Memory B cell (primary cell): ENCODE measurements at places on chromosomes 3 and 15.

- no peak for DNase-seq
Measured at GRCh38 chr3:194336601-194337355, 14.3 kb downstream of the CPN2 start.

- no peak for DNase-seq
Measured at GRCh38 chr15:67164401-67164791, 90.1 kb downstream of the AAGAB start.

DNA sequence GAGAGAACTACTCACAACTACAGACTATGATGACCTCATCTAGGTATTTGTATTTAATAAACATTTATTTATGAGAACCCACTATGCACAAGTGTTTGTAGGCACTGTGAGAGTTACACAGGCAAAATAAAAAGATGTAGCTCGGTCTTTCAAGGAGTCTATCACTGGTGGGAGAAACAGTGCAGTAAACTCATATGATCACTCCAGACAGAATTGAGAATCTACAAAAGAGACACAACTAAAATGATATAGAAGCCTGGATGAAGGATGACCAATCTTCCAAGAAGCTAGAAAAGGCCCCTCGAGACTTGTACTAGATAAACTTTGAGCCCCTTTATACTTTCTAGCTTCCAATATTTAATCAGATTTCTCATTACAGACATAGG is 70.2 kb upstream of the ZBTB20 start:
- DNase-seq = no peak

DNA sequence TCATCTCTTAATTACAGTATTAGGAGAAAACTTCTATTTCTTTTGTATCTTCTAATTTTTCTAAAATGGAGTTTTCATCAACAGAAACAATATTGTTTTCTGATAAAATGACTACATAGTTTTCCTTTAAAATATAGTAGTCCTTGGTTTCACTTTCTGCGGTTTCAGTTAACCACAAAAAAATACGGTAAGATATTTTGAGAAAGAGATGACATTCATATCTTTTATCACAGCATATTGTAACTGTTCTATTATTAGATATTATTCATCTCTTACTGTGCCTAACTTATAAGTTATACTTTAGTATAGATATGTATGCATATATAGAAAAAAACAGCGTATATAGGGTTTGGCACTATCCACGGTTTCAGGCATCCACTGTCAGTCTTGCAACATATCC is 2.3 kb downstream of the B4GALT4 start:
- no peak for DNase-seq

GRCh38 chr15:91821458-91821857 is 32.0 kb upstream of the SLCO3A1 start:
- no peak for DNase-seq

GRCh38 chr3:125028657-125029056 is 27.1 kb downstream of the HEG1 start:
- no peak for DNase-seq

- no peak for DNase-seq
Measured at GRCh38 chr3:170716172-170716805, 130.4 kb upstream of the SLC7A14 start.

GRCh38 chr3:186038360-186038759 is 70.5 kb downstream of the ETV5 start:
- DNase-seq = no peak

DNA sequence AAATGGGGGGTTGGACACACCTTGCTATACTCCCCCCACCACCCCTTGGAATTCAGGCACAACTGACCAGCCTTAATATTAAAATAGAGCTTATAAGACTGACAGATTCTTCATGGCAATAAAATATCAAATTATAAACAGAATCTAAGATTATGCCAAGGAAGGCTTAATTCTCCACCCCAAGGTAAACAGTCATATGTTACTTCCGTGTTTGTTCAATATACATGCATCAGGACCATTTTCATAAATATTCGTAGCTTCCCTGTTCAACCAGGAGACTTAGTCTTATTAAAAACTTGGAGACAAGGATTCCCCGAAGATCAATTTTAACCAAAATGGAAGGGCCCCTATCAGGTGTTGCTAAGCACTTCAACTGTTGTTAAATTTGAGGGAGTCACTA is 13.3 kb upstream of the EHHADH start:
- DNase-seq = no peak

DNA sequence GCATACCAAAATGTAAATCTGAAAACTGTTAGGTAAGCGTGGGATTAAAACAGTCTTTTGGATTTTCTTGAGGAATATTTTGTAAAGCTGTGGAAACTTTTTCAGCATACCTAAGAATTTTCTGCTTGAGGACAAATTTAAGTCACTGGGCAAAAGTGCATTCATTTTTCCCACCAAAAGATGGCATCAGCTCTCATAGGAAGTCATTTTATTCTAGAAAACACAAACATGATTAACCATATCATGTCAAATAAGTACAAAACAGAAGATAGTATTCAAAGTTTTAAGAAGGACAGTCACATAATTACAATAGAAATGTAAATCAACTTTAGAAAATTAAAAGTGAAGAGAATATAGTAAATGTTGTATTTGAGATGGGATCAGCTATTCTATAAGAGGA is 63.5 kb downstream of the SLC49A4 start:
- DNase-seq = no peak

GRCh38 chr3:127438371-127438770 is 150.5 kb upstream of the PRR20G start:
- DNase-seq = no peak

- DNase-seq = no peak
Measured at GRCh38 chr3:101120039-101120438, 126.8 kb upstream of the ABI3BP start.

GRCh38 chr3:88003115-88003755 is 55.6 kb downstream of the CGGBP1 start:
- DNase-seq = no peak

DNA sequence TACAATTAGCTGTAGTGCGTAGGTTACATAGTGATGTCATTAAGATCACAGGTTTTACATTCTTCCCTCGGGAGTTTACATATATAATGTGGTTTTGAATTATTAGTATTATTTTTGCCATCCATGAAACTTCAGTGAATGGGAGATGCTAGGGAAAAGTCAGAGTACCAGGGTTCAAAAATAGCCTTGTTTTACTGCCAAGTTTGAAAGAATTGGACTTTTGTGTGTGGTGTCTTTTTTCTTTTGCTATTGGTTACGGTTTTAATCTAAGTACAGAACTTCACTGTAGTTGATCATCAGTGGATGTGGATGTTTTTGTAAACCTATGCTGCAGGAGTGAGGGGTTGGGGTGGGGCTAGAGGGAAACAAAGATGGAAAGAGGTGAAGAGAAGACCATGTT is 20.7 kb downstream of the SLC25A26 start:
- no peak for DNase-seq

DNA sequence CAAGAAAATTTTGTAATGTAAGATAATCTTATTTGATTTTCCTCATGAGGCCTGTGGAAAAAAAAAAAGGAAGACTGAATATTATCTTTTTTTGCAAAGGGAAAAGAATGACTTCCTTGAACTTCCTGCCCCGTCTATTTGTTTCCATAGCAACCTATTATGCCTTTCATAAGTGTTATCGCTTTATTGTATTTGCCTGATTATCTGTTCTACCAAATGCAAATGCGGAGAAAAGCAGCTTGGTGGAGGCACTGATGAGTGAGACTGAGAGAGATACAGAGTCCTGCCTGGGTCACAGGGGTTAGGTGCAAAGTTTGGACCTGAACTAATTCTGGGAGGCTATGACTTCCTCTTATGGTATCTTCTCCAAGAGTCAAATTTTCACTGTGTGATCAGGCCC is 334.0 kb upstream of the KCNMB2 start:
- DNase-seq = no peak

- no peak for DNase-seq
Measured at GRCh38 chr3:163929069-163929652, 1149.1 kb downstream of the SI start.

DNA sequence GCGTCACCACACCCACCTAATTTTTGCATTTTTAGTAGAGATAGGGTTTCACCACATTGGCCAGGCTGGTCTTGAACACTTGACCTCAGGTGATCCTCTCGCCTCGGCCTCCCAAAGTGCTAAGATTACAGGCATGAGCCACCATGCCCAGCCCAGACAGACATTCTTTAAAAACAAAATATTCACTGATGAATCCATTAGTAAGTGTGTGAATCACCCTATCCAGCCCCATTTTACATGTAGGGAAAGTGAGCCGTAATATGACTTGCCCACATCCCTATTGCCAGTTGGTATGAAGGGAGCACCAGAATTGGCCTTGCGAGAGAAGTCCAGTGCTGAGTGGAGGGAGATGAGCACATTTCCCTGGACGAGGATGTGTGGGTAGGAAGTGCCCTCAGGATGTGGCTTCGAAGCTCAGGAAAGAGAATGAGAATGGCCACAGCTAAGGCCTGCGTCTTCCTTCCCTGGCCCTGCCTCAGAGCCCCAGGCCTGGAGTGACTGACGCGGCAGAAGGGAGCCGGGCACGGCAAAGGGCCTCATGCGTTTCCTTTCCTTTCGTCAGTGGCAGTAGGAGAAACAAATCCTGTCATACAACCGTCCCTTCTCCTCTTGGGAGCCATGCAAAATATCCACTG is 28.3 kb upstream of the ETV5 start:
- DNase-seq = no peak

- no peak for DNase-seq
Measured at GRCh38 chr3:179452176-179452564, 900 bp upstream of the GNB4 start.

- DNase-seq = no peak
Measured at GRCh38 chr3:36693670-36694069, 70.7 kb downstream of the DCLK3 start.

DNA sequence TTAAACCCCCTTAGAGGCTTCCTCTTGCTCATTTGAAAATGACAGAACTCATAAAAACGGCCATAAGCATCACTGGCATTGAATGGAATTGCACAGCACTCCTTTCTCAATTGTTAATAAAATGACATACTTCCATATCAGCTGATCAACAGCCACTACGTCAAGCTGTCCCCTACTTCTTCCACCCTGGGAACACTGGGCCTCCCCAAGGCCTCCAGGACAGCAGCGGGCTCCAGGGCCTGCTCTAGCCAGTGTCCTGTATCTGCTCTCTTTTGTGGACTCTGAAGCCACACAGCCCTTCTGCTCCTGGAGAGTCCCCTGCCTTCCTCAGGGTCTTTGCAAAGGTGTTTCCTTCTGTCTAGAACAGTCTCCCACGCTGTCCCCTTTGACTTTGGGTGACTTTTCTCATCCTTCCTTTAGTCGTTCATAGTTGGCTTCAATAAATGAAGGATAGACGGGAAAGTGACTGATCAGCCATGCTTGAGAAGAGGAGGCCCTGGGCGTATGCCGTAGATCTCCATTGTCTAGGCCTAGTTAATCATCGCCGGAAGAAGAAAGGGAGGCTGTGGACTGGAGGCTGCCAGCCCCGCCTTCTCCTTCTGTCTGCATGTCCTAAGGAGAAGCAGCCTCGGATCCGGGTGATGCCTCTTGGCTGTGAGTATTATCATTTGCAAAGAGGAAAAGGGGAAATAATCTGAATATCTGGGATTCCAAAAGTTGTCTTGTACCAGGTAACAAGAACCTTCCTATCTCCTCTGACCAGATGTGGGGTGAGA is 4.7 kb upstream of the THSD4 start:
- no peak for DNase-seq

DNA sequence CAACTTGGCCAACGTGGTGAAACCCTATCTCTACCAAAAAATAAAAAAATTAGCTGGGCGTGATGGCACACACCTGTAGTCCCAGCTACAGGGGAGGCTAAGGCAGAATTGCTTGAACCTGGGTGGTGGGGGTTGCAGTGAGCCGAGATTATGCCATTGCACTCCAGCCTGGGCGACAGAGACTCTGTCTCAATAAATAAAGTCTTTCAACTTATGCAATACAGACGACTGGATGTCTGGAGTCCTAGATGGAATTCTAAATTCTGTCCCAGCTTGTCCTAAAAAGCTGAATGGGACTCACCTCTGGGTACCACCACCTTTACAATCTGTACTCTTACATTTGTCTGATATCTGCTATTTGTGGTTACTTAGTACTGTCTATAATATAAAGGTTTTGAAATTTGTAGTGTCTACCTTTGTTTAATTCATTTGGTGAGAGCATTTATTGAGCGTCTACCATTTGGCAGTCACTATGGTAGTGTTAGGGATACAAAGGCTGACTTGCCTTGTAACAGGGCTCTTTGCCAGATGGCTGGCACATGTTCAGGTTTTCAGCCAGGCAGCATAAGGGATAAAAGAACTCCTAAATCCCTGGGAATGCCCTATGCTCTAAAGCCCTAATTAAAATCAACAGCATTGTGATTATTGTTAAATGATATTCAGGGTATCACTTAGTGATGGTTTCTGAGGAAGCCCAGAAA is 7.2 kb upstream of the ZNF609 start:
- no peak for DNase-seq

DNA sequence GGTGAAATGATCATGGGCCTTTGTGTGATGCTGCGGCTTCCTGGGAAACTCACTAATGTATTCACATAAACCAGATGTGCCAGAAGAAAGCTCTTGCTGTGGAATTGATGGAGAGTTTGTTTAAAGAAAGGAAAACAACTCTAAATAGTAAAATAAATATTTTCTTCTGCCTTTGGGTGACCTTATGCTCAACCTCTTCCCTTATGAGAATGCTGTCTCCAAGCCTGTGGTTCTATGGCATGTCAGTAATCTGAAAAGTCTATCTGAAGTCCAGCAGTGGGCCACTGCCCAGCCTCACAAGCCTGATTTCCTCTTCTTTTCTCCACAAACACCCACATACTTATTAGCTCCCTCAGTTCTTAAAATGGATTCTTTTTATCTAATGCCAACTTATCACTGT is 49.9 kb upstream of the PHLDB2 start:
- no peak for DNase-seq

- no peak for DNase-seq
Measured at GRCh38 chr15:71476823-71477222, 333.5 kb upstream of the NR2E3 start.

DNA sequence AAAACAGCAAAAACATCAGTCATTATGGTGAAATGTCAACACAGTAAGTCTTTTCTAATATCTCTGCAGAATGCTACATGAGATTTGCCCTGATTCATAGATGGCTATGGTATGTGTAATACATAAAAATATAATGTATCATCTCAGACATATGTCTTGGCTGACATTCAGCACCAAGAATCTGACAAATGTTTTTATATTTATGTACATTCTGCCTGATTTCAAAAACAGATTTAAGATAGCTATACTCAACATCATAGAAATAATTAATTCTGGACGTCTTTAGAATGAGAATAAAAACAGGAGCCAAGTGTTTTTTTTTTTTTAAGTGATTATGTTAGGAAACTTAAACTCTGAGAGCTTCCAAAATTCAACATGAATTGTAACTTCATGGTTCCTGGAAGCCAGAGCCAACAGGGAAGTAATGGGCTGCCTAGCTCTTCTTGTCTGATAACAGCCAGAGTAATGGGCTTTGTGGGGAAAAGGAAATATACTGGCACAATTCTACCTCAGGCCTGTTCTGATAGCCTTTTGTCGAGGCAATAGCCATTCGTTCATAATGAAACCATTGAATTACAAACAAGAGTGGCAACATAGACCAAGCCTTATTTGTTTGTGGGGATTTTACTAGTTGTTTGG is 184.4 kb downstream of the VGLL4 start:
- DNase-seq = no peak

GRCh38 chr3:162492446-162493081 is 996.0 kb downstream of the OTOL1 start:
- no peak for DNase-seq
